Stimulated activated CD8-positive, alpha-beta memory T cell treated with anti-CD3 and anti-CD28 coated beads, Interleukin-7, amount 100 ng/mL, for 1 hour (primary cell): ENCODE measurements at places on chromosomes 2 and 18.

DNA sequence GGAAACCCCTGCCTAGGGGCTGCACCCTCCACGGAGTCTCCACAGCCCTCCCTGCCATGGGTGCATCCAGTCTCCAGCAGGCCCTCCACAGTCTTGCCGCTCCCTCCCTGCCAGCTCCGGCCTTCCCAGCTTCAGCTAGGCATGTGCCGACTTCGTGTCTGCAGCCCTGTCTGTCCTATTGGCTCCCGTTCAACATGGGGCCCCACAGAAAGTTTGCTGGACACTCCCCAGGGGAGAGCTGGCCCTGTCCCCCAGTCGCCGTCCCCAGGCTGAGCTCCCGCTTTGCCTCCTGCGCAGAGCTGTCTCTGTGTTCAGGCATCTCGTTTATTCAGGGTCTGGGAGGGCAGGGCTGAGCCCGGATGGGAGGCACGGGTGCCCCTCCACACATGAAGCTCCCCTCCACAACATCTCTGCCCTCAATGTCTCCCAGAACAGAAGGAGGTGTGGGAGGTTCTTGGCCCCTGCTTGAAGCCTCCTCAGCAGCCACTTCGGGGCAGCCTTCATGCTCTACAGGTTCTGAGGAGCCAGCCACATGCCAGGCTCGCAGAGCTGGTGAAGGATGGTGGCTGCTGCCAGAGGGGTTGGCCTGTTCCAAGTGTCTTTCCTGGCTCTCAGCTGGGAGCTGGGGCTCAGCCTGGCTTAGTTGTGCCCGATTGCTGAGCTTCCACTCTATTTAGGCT is 120.1 kb upstream of the PXDN start:
- no peak for DNase-seq

- no peak for DNase-seq
Observed at GRCh38 chr2:168710754-168711467, 91.5 kb upstream of the NOSTRIN start.

- DNase-seq = no peak
Observed at GRCh38 chr18:23151414-23152099, 16.3 kb downstream of the CABLES1 start.

DNA sequence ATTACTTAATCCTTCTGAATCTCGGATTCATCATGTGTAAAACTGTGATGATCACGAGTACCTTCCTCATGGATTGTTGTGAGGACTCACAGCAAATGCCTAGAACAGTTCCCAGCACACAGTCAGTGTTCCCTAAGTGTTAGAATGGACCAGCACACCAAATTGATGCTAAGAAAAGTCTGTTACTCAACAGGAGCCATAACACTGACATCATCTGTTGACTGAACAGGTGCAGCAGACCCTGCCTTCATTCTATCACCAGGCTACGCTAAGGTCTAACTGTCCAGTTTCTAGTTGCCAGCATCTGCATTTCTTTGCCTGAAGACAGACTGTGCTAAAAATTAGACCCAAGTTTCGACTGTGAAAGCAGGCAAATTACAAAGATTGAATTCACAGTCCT is 18.6 kb downstream of the DTNB start:
- no peak for DNase-seq

- no peak for DNase-seq
Observed at GRCh38 chr2:209334188-209335017, 89.4 kb upstream of the MAP2 start.

- DNase-seq = no peak
Observed at GRCh38 chr18:23887035-23887434, 127.5 kb upstream of the TTC39C start.

DNA sequence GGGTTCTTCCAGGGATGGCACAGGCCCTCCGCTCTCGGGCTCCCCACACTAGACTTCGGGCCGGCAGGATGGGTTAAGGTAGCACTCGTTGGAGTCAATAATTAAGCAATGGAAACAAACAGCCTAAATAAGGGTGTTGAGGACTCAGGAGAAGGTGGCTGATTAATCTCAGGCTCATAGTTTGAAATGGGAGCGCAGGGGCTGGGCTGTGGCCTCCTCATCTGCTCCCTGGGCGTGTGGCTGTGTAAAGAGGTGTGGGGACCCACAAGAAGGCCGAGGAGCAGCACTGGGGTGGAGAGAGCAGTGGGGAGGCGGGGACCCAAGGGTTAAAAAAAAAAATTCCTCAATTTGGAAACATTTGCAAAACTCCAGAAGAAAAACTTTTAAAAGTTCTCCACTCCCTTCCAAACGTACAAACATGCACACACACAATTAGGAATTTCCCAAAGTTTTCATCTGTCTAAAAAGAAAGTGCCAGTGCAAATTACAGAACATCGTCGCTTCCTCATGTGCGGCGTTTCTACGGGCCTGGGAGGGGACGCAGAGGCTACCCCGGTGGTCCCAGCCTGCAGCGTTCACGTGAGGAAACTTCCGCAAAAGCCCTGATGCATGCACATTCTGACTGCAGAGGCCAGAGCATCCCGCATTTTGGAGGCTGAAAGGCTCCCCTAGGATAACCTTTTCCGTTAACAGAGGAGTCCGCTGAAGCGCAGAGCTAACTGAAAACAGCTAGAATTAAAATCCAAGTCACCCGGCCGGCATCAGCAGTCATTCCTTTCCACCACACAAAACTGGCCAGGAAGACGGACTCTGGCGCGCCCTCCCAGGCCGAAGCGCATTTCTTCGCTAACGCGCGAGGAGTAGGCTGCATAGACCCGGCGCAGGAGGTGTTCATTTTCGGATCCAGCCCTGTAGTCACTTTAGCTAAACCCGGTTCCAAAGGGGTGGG is 1.0 kb upstream of the TUBB6 start:
- DNase-seq = no peak
